Immature natural killer cell (primary cell): ENCODE measurements at places on chromosomes 12 and 14. TPM values are rescaled to one million over a fixed set of nuclear protein-coding genes. Genes with fewer than 3 reads are reported as not detected.

DNA sequence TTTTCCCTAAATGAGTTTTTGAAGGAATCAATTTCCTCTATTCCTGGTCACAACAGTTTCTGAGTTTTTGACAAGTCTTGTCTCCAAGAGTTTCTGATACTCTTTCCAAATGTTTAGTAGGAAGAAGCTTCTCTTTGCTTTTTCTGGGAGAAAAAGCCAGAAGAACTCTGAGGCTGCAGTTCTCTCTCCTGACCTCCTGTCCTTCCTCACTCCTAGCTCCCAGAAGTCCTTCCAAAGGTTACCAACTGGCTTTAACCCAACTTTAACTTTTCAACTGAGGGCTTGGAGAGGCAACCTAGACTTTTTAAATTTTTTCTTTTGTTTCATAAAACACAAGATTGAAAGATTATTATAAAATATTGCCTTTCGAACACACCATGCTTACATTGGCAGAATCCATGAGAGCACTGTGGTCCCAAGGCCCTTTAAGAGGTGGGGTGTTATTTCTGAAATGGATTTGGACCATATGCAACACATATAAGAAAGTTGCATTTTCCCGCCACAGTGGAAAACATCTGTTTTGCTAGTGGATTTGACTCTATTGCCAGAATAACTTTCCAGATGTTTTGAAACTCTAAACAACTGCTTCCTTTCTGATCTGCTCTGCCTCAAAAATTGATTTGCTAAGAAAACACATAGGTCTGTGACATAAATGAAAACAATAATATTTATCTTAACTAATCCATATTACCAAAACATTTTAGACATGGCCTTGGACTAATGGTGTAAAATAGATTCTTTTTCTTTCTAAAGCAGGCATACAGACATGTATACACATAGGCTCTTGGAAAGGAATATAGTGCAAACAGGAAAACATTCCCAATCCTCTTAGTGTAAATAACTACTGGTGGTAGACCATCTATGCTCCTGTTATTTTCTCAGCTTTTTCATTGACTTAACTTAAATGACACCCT lies 22.3 kb upstream of the EPS8 start:
- DNase-seq: no peak

GRCh38 chr12:3534511-3534910 lies 43.5 kb downstream of the PRMT8 start:
- no peak for DNase-seq

- DNase-seq: no peak
Observed at GRCh38 chr14:35401422-35402265, 2.9 kb downstream of the NFKBIA start.

GRCh38 chr12:49288412-49288853 lies 6.5 kb upstream of the PRPH start:
- peak; percentile 66 for DNase-seq

- DNase-seq: no peak
Observed at GRCh38 chr12:80814453-80814852, 97.7 kb downstream of the MYF5 start.

DNA sequence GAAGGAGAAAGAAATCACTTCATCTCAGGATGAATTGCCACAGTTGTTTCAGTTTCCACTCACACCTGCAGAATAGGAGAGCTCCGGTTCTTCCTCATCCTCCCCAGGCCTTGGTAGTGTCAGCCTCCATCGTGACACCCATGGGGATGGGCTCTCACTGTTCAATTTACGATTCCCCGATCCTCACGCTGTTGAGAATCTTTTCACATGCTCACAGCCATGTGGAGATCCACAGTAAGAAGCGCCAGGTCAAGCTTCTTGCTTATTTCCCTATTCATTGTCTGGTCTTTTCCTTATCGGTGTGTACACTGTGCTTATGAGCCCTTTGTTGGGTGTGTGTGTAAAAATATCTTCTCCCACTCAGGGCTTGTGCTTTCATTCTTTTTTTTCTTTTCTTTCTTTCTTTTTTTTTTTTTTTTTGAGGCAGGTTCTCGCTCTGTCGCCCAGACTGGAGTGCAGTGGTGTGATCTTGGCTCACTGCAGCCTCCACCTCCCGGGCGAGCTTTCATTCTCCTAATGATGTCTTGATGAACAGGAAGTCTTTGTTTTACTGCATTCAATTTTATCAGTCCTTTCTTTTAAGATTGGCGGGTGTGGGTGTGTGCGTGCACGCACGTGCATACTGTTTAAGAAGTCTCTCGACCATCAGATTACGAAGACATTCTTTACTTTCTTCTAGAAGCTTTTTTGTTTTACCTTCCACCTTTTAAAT lies 21.5 kb downstream of the RIN3 start:
- peak; percentile 51 for DNase-seq

DNA sequence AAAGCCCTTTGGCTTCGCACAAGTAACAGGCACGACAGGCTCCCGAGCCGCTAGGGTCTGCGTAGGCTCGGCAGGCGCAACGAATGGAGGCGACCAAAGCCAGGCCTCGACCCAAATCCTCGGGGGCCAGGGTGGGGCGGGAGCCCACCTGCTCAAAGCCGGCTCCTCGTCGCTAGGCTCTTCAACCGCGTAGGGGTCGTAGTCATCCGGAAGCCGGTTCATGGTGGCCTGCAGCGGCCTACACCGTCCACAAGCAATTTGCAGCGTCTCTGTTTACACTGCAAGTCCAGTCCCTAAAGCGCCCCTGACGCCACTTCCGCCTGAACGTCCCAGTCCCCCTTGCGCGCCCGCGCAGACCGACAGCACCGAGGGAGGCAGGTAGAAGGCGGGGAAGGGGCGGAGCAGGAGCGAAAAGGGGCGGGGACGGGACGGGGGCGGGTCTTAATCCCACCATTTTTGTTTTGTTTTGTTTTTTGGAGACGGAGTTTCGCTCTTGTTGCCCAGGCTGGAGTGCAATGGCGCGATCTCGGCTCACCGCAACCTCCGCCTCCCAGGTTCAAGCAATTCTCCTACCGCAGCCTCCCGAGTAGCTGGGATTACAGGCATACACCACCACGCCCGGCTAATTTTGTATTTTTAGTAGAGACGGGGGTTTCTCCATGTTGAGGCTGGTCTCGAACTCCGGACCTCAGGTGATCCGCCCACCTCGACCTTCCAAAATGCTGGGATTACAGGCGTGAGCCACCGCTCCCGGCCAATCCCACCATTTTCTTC lies at the start of gene EAPP:
Gene EAPP (minus strand): TSS at position 295 of the 774 bp plus-strand sequence. CDS start 73 bp downstream, at position 222.
- DNase-seq: peak; percentile 96

DNA sequence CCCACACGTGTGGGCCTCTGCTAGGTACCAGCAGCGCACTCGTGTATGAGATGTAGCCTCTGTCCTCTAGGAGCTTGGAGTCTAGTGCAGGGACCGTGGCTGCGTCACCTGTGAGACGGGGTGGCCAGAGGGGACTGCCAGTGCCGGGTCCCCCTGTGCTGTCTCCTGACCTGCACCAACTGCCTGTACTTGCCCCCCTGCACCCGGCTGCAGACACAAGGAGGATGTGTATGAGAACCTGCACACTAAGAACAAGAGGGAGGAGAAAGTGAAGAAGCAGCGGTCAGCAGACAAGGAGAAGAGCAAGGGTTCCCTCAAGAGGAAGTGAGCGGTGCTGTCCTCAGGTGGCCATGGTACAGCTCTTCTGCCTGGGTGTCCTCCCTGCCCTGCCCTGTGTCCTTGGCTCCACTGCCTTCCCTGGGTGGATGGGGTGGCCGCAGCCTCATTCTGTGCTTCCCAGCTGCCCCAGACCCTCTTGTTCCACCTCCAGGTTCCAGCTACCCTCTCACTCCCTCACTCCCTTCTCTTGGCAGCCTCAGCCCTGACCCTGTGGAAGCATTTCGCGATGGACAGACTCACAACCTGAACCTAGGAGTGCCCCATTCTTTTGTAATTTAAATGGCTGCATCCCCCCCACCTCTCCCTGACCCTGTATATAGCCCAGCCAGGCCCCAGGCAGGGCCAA lies 9.6 kb downstream of the PTPN6 start:
- peak; percentile 60 for DNase-seq

DNA sequence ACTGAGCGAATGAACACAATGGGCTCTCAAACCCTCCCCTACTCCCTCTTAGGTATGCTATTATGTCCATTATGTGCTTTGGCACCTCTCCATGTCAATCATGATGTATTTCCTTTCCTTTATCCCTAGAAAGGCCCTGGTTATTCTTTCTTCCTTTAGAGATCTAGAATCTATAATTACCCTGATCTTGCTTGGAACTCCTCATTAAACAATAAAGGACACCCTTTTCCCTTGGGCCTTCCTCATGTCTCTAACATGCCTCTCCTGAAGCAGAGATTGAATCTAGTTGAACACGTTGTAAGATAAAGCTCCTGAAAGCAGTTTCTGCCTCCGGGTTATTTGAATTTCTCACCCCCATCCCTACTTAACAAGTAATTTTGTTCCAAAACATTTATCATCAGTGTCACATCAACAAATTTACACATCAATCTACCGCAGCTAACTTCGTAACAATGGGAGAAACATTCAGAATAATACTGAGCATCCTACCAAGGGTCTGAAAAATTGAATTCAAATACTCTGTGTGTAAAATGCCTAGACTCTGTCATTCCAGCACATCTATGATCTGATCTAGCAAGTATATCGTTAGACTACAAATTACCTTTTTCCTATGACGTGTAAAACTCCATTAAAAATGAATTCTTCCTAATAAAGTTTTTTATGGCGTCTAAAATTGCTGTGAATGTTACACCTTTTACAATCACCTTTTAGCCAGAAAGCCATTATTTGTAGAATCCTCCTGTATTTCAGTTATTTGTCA lies 5.4 kb downstream of the USP44 start:
- no peak for DNase-seq

DNA sequence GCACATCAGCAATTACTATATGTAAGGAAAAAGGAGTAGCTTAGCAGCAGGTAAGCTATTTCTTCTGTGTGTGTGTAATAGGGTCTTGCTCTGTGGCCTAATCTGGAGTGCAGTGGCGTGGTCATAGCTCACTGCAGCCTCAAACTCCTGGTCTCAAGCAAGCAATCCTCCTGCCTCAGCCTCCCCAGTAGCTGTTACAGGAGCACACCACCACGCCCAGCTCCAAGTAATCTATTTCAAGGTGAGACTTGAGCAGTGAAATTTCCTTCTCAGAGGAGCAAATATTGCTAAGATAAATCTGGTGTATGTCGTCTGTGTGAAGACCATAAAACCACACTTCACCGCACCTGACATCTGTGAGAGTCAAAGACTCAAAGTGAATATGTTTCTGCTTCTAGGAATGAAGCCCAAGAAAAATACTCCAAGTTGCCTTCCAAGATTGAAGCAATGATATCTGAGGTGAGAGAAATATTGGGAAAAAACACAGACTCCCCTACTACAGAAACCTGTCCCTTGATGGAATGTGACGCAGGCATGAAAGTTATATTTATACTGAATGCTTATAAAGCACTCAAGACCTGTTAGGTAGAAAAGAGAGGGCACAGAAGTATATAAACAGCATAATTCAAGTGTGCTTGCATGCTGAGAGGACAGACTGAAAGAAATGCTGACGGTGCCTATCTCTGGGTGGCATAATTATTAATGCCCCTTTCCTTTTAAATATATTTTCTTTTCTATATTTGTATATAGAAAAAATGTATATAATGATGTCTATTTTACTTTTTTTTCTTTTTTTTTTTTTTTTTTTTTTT lies 2.5 kb upstream of the SELPLG start:
- no peak for DNase-seq

Gene SERPINA10
- polyA plus RNA-seq: not detected

Gene PLEKHG7
- polyA plus RNA-seq: not detected

Gene GALNT8
- not detected for polyA plus RNA-seq

Gene TIGAR
- 2.1 TPM for polyA plus RNA-seq

Gene NUP37
- polyA plus RNA-seq: 20.0 TPM

Gene OVCH1
- polyA plus RNA-seq: not detected
